Activated naive CD4-positive, alpha-beta T cell (primary cell): ENCODE measurements at places on chromosomes 1 and 21.

DNA sequence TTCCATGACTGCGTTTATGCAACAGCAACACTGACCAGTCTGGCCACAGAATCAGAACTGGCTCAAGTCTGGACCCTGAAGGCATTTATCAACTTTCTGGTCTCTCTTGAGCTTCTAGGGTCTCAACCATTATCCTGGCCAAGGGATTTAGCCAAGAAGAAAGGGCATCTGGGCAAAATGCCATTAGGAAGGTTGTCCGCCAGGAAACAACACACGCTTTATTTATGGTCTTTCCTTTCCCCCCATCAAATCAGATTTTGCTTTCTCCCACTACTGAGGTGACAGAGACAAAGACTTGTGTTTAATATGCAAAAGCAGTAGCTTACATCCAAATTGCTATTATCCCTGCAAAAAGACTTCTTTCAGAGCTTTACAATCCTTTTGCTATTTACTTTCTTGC lies 81.6 kb upstream of the PPP2R5A start:
- DNase-seq, result no peak

GRCh38 chr1:181148636-181149035 lies 60.1 kb downstream of the IER5 start:
- no peak for DNase-seq

DNA sequence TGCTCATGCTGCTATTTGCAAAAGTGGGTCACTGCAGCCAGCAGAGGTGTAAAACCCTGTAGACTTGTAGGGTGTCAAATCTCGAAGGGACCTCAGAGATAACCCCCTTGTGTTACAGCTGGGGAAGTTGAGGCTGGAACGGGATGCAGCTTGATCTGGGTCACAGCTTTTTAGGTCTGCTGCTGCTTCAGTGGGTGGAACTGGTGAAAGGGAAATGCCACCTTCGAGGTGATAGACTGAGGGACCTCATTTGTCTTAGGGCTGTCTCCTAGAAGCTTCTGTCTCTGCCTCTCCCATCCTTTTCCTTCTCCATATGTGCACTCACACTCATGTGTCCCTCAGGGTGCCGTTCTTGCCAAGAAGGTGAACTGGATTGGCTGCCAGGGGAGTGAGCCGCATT lies 35.4 kb downstream of the QSOX1 start:
- DNase-seq, result no peak

DNA sequence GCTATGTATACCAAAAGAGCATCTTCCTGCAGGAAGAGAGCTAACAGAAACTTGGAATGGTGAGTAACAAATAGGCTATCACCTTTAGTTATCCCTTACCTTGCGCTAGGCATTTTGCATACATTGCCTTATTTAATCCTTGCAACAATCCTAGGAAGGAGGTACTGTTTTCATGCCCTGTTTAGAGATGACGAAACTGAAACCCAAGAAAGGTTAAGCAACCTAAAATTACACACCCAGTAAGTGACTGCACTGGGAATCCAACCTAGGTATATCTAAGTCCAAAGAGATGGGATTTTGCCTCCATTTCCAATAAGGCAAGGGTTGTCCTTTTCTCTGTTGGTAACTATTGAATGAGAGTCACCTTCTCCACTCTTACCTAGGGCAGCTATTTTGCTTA lies 144.5 kb downstream of the TM2D1 start:
- no peak for DNase-seq

DNA sequence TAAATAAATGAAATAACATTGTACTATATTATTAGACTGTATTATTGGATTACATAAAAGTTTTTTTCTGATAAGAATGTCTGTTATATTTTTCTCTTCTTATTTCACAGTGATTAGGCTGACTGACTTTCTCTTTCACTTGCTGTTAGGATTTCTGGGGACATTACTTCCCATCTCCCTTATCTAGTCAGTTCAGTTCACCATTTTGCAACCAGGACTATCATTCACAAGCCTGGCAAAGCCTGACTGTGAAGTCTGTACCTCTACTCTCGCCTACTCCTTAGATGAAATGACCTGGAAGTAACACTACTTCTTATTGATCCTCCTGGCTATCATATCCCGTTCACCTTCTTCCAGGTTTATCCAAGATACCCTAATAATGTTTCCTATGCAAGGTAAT lies 676.6 kb downstream of the USP25 start:
- no peak for DNase-seq

- DNase-seq, result no peak
Observed at GRCh38 chr1:184053881-184054280, 2.4 kb downstream of the TSEN15 start.

GRCh38 chr1:206796116-206796515 lies 23.8 kb upstream of the IL10 start:
- DNase-seq, result no peak
